ENCODE measurements at places on chromosomes 4 and X.

GRCh38 chr4:78811034-78811433 lies 34.9 kb downstream of the BMP2K start:
- DNase-seq, result no peak

DNA sequence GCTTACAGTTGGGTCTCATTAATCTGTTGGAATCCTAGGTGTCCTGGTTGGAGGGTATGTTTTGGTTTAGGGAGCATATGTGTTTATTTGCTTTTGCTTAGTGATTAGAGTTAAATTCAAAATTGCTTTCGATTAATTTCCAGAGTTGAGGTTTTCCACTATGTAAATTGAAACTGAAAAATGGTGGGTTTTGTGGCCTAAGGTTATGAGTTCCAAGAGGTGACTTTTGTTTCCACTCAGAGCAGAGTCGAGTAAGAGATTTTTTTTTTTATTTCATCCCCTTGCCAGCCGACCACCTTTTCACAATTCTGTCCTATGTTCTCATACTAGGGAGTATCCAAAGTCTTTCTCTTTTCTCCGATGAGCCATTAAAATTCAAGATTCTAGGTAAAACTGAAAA lies 66.9 kb downstream of the GRIA2 start:
- no peak for DNase-seq

DNA sequence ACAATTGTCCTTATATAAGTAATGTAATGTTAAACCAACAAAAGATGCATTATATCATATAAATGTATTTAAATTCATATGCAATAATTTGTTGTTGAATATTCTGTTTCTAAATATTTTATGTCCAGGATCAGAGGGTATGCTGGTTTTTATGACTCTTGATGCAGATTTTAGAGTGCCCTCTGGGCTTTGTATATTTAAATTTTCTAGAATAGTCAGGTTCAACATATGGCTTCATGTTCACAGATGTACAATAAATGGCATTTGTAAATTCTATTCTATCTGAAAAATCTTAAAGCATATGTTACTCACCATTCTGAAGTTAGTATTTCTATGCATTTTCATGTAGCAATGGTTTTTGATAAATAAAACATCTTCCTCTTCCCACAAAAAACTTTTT lies 1555.4 kb downstream of the PCDH18 start:
- DNase-seq, result no peak

- no peak for DNase-seq
Measured at GRCh38 chrX:35622040-35622439, 176.1 kb upstream of the MAGEB16 start.

- no peak for DNase-seq
Measured at GRCh38 chr4:108796173-108796572, 33.3 kb upstream of the ETNPPL start.

DNA sequence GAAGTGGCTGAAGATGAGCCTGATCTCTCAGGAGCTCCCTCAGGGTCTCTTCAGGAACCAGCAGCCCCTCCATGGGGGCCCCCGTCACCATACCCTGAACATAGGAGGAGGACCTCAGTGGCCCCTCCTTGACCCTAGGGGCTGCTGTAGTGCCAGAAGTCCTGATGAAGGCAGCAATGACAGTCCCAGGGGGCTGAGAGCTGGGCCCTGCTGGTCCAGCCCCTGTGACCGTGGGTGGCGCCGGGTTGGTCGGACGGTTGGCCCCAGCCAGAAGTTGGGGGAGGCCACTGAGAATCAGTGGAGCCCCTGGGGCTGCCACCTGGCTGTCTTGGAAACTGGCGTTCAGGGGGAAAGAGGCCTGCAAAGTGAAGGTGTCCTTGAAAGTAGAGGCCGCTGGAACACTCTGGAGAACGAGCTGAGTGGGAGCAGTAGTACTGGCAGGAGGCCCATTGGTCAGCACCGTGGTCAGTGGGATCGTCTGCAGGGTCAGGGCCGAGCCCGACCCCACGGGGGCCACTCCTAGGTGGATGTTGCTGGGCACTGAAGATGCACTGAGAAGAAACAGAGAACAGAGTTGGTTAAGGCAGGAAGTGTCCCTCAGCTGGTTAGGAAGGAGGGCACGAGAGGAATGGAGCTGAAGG lies 43.2 kb downstream of the ELF4 start:
- DNase-seq, result no peak

GRCh38 chrX:49862093-49862492 lies 17.2 kb upstream of the USP27X start:
- no peak for DNase-seq

DNA sequence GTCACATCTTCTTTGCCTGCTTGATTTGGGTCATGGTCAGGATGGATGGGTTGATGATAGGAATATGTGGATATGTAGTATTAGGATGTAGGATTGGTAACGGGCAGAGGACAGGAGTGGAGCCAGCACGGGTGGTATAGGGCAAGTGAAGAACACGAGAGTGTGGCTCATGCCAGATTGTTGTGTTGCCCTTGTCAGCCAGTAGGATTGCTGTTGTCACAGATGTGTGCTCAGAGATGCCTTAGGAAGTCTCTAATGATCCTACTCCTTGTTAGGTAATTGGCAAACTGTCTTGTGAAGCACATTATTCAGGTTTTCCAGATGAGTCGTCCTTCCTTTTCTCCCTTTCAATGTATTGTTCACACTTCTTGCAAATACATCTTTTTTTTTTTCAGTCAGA lies 5.5 kb downstream of the ATP10D start:
- no peak for DNase-seq

GRCh38 chrX:97155816-97156215 lies 272.1 kb downstream of the RPA4 start:
- no peak for DNase-seq

GRCh38 chr4:86386817-86387415 lies 27.1 kb upstream of the MAPK10 start:
- no peak for DNase-seq
